ENCODE measurements at places on chromosomes 6 and 20.
A peak's percentile ranks its signal among the peaks of the same experiment; 100 is the strongest.

- DNase-seq: no peak
Measured at GRCh38 chr6:119158057-119158848, 79.8 kb upstream of the FAM184A start.

GRCh38 chr6:48826901-48827701 is 636.0 kb downstream of the MMUT start:
- peak; percentile 98 for DNase-seq

DNA sequence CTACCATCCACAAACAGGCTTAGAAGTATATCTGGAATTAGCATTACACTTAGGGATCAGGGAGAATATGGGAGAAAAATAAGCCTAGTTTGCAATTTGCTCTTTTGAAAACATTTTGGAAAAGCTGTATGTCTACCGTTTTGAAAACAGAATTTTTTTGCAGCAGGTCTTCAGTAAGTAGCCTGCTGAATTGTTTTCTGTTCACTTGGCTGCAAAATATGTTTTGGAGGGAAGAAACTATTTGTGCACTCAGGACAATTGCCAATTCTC is 39.6 kb downstream of the ILRUN start:
- DNase-seq: no peak

DNA sequence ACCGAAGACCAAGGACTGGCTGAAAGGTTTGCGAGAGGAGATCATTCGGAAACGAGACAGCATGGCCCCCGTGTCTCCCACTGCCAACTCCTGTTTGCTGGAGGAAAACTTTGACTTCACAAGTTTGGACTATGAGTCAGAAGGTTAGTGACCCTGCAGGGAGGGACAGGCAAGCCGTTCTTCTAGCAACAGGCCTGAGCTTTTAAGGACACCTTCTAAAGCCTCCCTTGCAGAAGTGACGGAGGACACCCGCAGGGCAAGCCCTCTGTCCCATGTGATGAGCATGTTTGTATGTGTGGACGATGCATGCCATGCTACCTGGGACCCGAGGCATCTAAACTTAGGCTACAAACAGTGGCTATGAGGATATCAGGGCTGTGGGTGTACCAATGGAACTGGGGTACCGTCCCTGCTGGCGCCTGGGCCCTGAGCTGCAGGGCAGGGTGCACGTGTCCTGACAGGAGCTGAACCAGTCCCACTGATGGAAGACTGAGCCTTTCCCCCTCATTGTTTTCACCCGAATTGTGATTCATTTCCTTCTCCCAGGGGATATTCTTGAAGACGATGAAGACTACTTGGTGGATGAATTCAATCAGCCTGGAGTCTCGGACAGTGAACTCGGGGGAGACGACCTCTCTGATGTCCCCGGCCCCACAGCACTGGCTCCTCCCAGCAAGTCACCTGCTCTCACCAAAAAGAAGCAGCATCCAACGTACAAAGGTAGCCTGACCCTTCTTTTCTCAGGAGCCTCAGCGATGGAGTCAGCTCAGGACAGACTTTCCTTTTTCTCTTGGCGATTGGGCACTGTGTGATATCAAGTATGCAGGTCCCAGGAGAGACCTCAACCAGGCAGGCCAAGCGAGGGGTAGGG is 84.4 kb downstream of the SERAC1 start:
- DNase-seq: peak; percentile 50

GRCh38 chr6:14975471-14975817 is 270.4 kb upstream of the JARID2 start:
- DNase-seq: no peak

GRCh38 chr20:37711001-37711400 is 17.2 kb downstream of the CTNNBL1 start:
- no peak for DNase-seq

GRCh38 chr6:38638941-38639497 is 710 bp downstream of the BTBD9 start:
- DNase-seq: peak; percentile 38

GRCh38 chr6:168109171-168109570 is 30.2 kb upstream of the FRMD1 start:
- DNase-seq: no peak

DNA sequence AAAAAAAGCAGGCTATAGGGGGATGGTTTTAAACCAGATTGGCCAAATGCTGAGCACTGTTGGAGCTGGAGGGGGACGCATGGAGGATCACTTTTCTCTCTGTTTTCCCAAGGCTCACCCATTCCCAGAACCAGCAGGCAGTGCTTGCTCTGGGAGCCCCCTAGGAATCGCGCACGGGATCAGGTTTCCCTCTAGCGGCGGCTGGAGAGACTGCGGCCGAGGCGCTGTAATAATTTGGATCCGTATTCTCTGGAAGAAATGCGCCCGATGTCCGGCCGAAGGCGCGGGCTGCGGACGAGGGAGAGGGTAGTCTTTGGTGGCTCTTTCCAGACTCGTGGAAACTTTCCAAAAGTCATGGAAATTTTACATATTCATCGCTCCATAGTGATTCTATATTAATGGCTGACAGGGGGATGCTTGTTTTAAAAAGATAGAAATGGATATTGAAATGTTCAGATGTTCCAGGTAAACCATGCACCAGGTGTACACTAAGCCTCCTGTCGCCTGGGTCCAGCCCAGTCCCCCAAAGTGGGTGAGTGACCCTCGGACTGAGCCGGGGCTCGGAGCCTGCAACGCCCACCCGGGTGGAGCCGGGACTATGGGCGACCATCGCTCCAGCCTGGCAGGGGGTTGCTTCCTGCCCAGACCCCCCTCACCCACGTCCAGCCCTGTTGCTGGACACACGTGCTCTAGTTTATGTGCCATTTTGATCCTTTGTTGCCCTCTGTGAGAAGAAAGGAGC is 78.7 kb upstream of the PHACTR3 start:
- peak; percentile 40 for DNase-seq

- no peak for DNase-seq
Measured at GRCh38 chr6:40599555-40599954, 12.4 kb upstream of the LRFN2 start.

DNA sequence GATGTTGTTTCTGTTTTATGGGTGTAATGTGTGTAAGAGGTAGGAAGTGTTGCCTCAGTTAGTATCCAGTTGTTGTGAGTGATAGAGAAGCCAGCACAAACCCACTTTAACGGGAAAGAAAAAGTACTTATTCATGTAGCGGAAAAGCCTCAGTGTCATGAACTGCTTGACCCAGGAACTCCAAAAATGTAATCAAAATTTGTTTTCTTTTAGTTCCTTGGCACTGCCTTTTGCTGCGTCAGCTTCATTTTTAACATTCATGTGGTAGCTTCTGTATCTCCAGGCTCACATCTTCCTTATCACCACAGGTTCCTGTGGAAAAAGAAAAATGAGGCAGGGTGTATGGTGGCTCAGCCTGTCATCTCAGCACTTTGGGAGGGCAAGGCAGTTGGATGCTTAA is 46.4 kb upstream of the CCDC28A start:
- DNase-seq: peak; percentile 24

- no peak for DNase-seq
Measured at GRCh38 chr6:52299653-52300052, 15.1 kb upstream of the MCM3 start.

DNA sequence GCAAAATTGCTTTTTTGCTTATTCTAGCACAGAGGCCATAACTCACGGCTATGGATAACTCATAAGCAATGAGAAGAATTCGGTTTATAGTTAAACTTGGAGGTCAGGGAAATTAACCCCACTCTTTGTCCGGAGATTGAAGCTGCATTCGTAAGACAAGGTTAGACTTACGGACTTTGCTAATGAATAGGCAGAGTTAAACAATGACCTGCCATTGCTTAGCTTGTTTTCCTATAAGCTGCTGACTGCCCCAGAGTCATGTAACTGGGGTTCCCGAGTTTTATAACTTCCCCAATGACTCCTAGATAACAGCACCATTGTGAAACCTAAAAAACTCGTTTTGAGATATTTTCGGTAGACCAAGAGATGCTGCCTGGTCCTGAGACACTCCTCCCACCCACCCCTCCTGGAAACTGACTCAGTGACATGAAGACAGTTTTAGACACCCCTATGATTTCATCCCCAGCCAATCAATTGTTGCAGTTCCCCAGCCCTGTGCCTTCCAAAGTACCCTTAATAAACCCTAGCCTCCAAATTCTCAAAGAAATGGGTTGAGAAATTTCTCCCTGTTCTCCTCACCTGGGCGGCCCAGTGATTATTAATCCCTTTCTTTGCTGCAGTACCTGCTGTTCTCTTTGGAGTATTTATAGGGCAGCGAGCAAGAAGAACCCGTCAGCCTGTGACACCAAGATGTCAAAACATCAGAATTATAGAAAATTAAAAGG is 33.1 kb upstream of the MCUR1 start:
- no peak for DNase-seq

DNA sequence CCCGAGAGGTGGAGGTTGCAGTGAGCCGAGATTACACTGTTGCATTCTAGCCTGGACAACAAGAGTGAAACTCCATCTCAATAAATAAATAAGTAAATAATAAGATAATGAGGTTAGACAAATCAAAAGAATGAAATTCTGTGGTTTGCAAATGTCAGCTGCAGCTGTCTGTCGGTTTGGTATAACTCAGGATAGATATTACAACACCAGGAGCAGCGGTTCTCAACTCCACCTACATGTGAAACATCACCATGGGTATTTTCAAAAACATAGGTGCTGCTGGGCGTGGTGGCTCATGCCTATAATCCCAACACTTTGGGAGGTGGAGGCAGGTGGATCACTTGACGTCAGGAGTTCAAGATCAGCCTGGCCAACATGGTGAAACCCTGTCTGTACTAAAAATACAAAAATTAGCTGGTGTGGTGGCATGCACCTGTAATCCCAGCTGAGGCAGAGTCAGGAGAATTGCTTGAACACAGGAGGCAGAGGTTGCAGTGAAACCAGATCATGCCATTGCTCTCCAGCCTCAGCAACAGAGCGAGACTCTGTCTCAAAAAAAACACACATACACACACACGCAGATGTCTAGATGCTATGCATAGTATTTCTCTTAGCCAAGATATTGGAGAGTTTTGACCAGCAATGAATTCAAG is 126.1 kb upstream of the LAMP5 start:
- DNase-seq: no peak

DNA sequence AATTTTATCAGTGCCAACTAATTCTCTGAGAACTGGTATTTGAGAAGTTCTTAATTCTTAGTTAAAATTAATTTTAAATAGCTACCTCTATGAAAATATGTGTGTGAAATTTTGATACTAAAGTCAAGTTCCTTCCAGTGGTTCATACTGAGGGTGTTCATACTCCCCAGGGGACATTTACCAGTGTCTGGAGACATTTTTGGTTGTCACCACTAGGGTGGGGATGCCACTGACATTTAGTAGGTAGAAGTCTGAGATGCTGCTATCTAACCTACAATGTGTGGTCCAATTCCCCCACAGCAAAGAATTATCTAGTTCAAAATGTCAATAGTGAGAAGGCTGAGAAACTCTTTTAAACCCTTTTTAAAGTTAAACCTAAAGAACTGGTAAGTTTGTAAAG is 463.8 kb downstream of the ADGRB3 start:
- DNase-seq: no peak

GRCh38 chr6:26199057-26199772 is 112.0 kb downstream of the HFE start:
- peak; percentile 82 for DNase-seq

DNA sequence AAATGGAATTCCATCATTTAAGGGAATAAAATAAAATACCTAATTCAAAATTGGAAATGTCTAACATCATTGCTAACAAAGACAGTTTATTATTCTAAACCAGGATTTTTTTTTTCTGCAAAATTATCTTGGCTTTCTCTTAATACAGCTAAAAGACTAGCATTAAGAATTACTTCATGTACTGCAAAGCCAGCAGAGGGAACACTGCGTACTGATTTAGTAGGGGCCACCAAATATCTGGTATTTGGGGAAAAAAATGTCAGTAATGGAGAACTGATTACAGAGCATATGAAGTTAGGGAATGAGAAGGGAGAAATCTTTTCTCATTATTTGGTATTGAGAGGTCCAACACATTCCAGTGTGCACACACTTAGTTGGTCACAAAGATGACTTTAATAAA is 3.2 kb upstream of the SOX4 start:
- DNase-seq: no peak

- DNase-seq: no peak
Measured at GRCh38 chr20:50099113-50099512, 13.8 kb downstream of the UBE2V1 start.

Measured in brain microvascular endothelial cell (primary cell).